ENCODE measurements at places on chromosomes 5 and 9.

GRCh38 chr5:1124205-1125029, 12.6 kb upstream of the SLC12A7 start:
- no peak overlapping the region for H3K4me3 ChIP-seq
- H3K4me1 ChIP-seq, result peaks cover 35% of the 10 kb centered on the region
- peak overlapping the region; percentile 58 for H3K27ac ChIP-seq
- no peak for ATAC-seq
- no peaks in the 10 kb centered on the region for H3K27me3 ChIP-seq

- H3K27me3 ChIP-seq, result peaks cover 25% of the 10 kb centered on the region
- H3K36me3 ChIP-seq, result no peaks in the 10 kb centered on the region
- H3K27ac ChIP-seq, result no peak overlapping the region
Observed at GRCh38 chr9:113125386-113126035, 25.3 kb upstream of the SLC31A2 start.

GRCh38 chr5:137233726-137234125, 265.4 kb downstream of the SPOCK1 start:
- no peak overlapping the region for H3K27ac ChIP-seq
- no peak for ATAC-seq
- H3K27me3 ChIP-seq, result no peaks in the 10 kb centered on the region
- no peak overlapping the region for H3K4me3 ChIP-seq

DNA sequence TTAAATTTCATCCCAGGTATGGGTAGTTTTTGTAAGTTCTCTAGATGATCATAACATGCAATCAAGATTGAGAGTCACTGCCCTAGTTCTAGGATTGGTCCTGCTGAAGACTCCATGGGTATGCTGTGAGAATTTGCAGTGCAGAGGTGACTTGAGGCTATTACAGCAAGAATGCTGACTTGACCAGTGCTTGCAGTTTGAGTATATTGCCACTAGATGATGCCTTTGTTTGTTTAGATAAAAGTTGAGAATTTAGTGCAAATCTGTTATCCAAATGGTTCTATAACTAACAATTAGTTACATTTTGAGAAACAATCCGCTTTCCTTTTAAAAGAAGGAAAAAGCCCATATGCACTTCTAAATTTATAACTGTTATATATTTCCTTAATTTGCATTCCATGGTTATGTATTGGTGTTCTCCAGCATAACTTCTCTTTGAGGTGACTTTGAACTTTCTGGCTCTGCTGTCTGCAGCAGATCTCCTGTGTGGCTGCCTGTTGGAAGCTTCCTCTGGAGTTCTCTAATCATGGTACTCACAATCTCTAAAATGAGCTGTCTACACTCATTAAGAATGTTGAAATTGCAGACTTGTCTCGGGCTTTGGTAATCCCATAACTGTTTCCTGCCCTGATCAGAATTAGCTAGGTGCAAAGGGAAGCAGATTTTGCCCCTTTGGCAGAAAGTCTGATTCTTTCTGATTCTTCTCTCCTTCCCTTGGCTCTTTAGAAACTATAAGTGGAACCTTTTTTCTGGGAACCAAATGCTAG, 24.9 kb downstream of the MELK start:
- no peak overlapping the region for H3K4me3 ChIP-seq
- no peak for ATAC-seq
- no peak overlapping the region for H3K27ac ChIP-seq
- no peaks in the 10 kb centered on the region for H3K4me1 ChIP-seq
- no peaks in the 10 kb centered on the region for H3K36me3 ChIP-seq
- no peaks in the 10 kb centered on the region for H3K27me3 ChIP-seq

GRCh38 chr9:98533132-98533531, 175.6 kb downstream of the GABBR2 start:
- no peak overlapping the region for H3K27ac ChIP-seq
- H3K4me3 ChIP-seq, result no peak overlapping the region
- ATAC-seq, result no peak

DNA sequence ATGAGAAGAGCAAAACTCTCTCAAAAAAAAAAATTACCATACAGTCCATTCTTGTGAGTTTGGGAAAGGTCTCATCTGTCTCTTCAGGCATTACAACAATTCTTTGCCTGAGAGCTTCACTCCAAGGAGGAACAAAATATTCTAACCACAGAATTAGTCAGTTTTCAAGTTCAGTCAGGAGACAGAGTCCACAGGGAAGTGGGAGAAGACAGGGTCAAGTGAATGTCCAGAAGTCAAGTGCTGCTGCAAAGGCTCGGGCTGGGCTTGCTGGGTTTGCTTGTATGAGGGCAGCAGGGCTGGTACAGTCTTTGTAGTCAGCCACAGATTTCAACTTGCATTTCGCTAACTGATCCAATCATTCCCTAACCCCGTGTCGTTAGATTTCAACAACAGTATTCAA, 17.6 kb upstream of the HEXB start:
- H3K27me3 ChIP-seq, result peaks cover 9% of the 10 kb centered on the region
- ATAC-seq, result no peak
- no peaks in the 10 kb centered on the region for H3K4me1 ChIP-seq
- no peak overlapping the region for H3K27ac ChIP-seq

- H3K4me1 ChIP-seq, result no peaks in the 10 kb centered on the region
- no peak overlapping the region for H3K27ac ChIP-seq
- H3K36me3 ChIP-seq, result no peaks in the 10 kb centered on the region
- no peak for ATAC-seq
Observed at GRCh38 chr5:167629634-167630033, 661.8 kb upstream of the WWC1 start.

- ATAC-seq, result no peak
- H3K4me1 ChIP-seq, result no peaks in the 10 kb centered on the region
- H3K36me3 ChIP-seq, result no peaks in the 10 kb centered on the region
- H3K27ac ChIP-seq, result no peak overlapping the region
- H3K4me3 ChIP-seq, result no peak overlapping the region
Observed at GRCh38 chr5:94522117-94522516, 96.3 kb downstream of the KIAA0825 start.

GRCh38 chr5:103424453-103425205, 138.0 kb downstream of the NUDT12 start:
- no peaks in the 10 kb centered on the region for H3K4me1 ChIP-seq
- H3K36me3 ChIP-seq, result no peaks in the 10 kb centered on the region
- H3K27ac ChIP-seq, result no peak overlapping the region
- no peak overlapping the region for H3K4me3 ChIP-seq
- H3K27me3 ChIP-seq, result no peaks in the 10 kb centered on the region

GRCh38 chr5:73174100-73174815, 1.3 kb downstream of the TMEM174 start:
- no peak for ATAC-seq
- no peaks in the 10 kb centered on the region for H3K36me3 ChIP-seq
- H3K27ac ChIP-seq, result no peak overlapping the region
- H3K27me3 ChIP-seq, result peaks cover 54% of the 10 kb centered on the region
- H3K4me3 ChIP-seq, result no peak overlapping the region

DNA sequence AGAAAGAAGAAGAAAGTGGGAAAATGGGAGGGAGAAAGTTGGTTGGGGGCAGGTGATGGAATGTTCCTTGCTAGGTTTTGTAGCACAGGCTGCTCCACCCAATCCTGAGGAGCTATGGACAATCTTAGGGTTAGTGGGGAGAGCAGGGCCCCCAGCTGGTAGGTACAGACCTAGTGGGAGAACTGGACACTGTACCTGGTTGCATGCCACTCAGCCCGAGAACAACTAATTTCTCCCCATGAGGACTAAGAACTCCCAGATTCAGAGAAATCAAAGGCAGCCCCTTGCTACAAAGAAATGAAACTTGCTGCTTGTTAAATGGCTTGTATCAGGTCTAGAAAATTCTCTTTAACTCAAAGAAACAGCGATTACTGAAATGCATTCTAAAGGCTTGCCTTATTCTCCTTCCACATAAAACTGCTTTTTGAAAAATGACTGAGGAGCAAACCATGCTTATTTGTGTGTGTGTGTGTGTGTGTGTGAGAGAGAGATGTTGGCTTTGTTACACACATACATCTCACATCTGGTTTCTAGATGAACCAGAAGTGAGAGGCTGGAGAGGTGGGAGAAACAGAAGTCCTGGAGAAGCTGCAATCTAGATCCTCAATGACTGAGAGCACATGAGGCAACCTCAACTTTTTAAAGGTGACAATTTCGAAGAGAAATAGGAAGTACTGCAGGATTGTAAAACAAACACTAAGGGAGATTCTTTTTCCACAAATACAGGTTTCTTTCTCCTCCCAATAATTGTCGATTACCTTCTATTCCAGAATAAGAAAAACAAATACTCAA, 28.9 kb downstream of the FYB1 start:
- H3K4me1 ChIP-seq, result no peaks in the 10 kb centered on the region
- H3K27me3 ChIP-seq, result no peaks in the 10 kb centered on the region
- H3K36me3 ChIP-seq, result no peaks in the 10 kb centered on the region
- H3K4me3 ChIP-seq, result no peak overlapping the region

DNA sequence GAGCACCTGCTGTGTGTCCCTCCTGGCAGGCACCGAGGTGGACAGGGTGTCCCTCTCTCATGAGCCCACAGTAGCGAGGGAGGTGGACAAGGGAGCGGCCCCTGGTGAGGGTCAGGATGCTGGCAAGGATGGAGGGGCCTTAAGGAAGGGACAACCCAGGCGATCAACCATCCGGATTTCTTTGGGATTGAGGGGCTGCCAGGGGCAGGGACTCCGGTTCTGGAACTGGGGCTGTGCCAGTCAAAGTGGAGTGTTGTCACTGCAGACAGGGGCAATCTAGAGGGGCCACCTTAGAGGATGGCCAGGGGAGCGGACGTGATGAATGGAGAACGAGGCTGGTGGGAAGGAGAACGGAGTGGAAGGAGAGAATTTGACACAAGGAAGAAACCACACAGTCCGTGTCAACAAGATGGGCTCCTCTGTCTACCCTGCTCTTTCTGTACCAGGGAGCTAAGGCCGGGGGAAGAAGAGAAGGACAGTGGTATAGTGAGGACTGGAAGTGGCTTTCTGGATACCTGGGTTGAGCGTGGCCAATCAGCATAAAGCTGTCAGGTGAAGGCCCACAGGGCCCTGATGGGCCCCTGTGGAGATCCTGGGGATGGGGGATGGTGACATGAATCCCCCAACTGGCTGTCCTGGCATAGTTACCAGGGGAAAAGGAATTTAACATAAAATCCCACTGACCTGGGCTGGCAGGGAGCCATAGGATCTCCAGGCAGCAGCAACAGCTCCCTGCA, 4.2 kb upstream of the WDR5 start:
- no peaks in the 10 kb centered on the region for H3K36me3 ChIP-seq
- no peaks in the 10 kb centered on the region for H3K4me1 ChIP-seq
- H3K27ac ChIP-seq, result peak overlapping the region; percentile 68
- no peaks in the 10 kb centered on the region for H3K27me3 ChIP-seq
- H3K4me3 ChIP-seq, result no peak overlapping the region
- ATAC-seq, result no peak

DNA sequence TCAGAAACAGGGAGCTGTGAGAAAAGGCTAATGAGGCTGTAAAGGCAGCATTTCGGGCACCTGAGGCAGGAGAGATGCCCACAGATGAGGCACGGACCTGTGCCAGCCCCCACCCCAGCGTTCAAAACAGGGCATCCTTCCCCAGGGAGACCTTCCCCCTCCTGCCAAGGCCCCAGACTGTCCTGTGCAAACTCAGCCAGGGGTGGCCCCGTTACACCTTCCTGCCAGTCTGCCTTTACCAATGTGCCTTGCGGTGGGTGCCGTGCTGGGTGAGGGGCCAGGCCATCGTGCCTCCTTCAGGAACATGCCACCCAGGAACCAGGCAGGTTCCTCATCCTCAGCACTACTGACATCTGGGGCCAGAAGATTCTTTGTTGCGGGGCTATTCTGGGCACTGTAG, 53.9 kb downstream of the AK8 start:
- no peaks in the 10 kb centered on the region for H3K36me3 ChIP-seq
- no peaks in the 10 kb centered on the region for H3K27me3 ChIP-seq
- ATAC-seq, result no peak
- no peak overlapping the region for H3K4me3 ChIP-seq
- H3K27ac ChIP-seq, result no peak overlapping the region
- no peaks in the 10 kb centered on the region for H3K4me1 ChIP-seq

DNA sequence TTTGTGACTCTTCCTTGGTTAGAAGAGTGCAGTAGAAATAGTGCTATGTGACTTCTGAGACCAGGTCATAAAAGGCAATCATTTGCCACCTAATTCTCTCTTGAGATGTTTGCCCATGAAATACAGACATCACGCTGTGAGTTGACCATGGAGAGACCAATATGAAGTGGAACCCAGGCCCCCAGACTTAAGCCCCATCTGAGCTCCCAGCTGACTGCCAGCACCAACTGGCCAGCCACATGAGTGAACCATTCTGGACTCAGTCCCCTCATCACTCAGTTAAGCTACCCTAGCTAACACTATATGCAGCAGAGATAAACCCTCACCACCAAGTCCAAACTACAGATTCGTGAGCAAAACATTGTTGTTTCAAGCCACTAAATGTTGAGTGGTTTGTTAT, 60.7 kb upstream of the NIPBL start:
- H3K27me3 ChIP-seq, result no peaks in the 10 kb centered on the region
- no peak for ATAC-seq
- no peak overlapping the region for H3K27ac ChIP-seq
- H3K4me3 ChIP-seq, result no peak overlapping the region

DNA sequence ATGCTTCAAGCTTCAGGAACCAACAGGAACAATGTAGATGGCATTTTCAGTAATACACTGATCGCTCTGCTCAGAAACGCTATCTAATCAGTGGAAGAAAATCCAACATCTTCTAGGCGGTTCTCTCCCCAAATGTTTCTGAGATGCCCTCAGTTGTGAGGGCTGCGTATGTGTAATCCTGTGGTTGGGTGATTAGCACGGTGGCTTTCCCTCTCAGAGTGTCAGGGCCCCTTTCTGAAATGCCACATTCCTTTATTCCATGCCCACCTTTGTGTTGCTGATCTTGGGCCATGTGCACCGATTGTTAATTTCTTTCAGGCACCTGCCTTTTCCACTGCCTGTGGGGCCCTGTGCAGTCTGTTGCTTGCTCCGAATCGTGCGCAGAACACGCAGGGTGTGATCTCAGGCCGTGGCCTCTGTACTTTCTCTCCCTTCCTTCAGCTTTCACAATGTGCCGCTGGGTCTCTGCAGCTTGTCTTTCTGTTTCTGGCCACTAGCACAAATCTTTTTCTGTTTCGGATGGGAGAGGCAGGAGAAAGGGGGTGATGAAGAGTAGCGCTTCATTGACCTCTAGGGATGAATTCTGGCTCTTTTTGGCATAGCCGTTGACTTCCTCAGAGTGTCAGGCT, 324.0 kb downstream of the PARP8 start:
- no peak for ATAC-seq
- H3K27me3 ChIP-seq, result no peaks in the 10 kb centered on the region
- no peak overlapping the region for H3K27ac ChIP-seq
- H3K4me3 ChIP-seq, result no peak overlapping the region

Measured in gastroesophageal sphincter (tissue), 4 donors.